ENCODE measurements at places on chromosomes 6 and 20.

GRCh38 chr6:142400495-142400894, 98.7 kb downstream of the ADGRG6 start:
- no peak for DNase-seq

- no peak for DNase-seq
Observed at GRCh38 chr20:52847731-52848359, 124.3 kb upstream of the TSHZ2 start.

DNA sequence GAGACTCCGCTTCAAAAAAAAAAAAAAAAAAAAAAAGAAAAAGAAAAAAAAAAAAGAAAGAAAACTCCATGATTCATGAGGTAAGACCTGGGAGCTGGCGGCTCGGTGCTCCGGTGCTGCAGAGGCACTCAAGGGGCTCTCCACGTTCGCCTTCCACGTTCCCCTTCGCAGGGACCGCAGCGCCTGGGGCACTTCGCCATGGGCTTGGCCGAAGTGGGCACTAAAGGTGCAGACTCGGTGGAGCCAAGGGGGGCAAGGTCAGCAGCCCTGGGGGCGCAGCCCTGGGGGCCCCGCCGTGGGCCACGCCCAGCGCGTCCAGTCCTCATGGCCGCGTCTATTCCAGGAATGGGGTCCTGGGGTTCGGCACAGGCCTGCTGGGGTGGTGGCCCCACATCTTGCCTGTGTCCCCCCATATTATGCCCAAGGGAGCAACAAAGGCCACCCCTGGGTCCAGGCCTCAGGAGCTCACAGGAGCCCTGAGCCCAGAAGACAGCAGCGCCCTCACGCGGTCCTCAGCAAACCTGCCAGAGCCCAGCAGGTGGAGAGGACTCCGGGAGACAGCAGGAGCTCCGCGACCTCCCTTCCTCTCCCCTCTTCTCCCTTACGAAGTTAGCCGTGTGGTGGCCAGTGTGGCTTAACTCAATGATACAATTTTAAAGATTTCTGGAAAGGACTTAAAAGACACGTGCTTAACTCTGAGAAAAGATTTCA, 21.9 kb downstream of the ZBTB46 start:
- DNase-seq: no peak

GRCh38 chr6:116254297-116255056, 602 bp upstream of the TSPYL4 start:
- no peak for DNase-seq

GRCh38 chr6:66808771-66809170, 1101.7 kb upstream of the EYS start:
- no peak for DNase-seq

- DNase-seq: no peak
Observed at GRCh38 chr6:53691667-53692133, 26.1 kb upstream of the KLHL31 start.

GRCh38 chr20:3128275-3128984, 31.2 kb downstream of the FASTKD5 start:
- DNase-seq: no peak

GRCh38 chr20:45823949-45824835, 2.9 kb downstream of the TNNC2 start:
- peak; percentile 55 for DNase-seq

GRCh38 chr20:13295637-13296036, 74.6 kb downstream of the ISM1 start:
- DNase-seq: no peak

DNA sequence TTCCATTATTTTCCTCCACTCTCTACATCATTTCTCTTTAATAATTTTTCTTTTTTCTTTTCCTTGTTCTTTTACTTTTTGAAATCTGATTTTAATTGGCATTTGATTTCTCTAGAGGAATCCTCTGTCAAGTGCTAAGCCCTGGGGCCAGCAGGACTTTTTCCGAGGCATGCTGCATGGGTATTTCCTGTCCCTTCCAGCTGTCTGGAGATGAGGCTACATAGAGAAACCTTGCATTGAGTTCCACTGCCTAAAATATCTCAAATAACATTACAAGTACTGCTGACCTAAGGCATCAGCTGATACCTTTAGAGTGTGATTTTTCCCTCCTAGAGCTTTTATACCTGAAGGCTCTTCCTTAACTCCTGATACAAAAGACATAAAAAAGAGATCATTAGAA, 6.2 kb downstream of the RNF217 start:
- no peak for DNase-seq

GRCh38 chr6:118288355-118289124, 259.6 kb upstream of the PLN start:
- no peak for DNase-seq

GRCh38 chr20:20395903-20396568, 28.1 kb downstream of the INSM1 start:
- no peak for DNase-seq

DNA sequence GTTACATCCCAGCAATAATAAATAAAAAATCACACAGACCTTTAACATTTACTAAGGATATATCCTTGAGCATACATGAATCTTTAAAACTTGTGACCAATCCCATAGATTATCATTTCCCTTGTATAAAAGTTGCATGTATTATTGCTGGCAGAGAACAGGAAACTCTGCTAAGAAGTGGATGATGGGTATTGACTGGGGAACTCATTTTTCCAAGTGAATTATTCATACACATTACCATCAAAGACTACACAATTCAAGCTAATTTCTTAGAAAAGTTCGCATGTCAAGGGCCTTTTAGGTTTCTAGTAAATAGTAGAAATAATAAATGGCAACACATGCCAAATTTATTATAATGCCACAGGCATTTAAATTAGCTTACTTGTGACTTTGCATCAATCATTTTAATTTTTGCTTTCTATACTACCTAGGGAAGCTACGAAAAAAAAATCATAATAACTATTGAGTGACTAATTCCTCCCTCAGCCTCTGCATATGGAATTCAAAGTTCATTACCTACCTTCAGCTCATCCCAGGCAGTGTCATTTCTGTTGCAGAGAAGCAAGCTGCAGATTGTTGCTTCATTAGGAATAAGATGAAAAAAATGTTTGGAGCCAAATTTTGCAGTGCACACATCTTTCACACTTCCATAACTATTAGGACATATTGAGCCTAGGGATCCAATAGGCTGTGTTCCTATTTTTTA, 25.8 kb downstream of the MKKS start:
- DNase-seq: no peak

DNA sequence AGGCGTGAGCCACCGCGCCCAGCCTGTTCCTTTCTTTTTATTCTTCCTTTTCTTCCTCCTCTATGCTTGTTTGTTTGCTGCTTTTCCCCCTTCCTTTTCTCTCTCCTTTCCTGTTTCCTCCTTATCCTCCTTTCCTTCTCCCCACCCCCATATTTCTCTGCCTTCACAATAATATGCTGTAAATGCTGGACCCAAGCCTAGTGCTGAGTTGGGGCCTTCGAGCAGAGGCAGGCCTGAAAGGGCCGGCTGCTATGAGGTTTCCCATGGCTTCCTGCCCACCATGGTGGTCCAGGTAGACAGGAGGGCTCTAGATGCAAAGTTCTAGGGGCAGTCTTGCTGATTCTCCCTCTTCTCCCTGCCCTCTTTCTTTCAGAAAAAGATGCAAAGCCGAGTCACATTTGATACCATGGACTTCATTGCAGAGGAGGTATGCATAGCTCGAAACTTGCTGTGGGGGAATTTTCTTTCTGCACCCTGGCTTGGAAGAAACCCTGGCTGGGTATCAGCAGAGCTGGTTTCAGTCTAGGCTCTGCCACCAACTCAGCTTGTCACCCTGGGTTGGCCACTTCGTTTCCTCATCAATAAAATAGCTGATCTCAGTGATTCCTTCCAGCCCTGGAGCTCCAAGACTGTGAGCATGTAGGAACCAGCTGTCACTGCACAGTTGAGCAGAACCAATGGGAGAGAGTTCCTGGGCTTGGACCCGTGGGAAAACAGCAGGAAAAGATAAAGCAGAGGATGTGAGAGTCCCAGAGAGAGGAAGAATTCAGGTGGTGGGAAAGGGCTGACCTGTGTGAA, 7.4 kb downstream of the CNBD2 start:
- no peak for DNase-seq

DNA sequence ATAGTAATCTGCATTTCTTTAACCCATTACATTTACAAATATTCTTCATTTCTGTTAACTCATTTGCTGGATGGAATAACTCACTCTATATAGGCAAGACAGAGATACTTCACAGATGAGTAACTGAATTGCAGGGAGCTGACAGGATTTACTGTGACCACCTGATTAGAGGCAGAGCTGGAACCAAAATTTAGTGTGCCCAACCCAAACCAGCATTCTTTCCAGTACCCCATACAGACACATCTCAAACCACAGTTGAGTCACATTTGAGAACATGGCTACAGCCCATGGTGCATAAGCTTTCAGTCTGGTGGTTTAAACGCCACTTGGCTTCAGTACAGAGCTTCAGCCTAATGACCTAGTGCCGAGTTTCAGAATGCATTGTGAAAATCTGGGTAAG, 138.4 kb upstream of the TENT5A start:
- DNase-seq: no peak

DNA sequence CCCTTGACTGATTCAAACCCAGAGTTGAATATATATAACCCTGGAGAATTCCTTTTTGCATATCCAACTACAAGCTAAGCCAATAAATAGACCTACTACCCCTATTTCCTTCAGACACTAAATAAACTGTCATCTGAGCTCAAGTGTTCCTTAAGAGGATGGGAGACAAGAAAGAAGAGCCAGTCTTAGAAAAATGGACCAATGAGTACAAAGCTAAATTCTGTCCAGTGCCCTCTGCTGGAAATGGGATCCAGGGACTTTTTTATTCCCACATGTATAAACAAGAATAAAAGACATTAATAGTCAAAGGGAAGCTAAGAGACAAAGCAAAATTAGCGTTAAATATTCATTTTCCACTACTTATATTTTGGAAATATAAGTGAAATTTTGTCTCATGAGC, 4.8 kb downstream of the PPP1R10 start:
- DNase-seq: no peak

- DNase-seq: no peak
Observed at GRCh38 chr20:50688256-50688975, 2.9 kb downstream of the RIPOR3 start.

GRCh38 chr6:24823185-24823584, 24.5 kb upstream of the ARMH2 start:
- DNase-seq: no peak

DNA sequence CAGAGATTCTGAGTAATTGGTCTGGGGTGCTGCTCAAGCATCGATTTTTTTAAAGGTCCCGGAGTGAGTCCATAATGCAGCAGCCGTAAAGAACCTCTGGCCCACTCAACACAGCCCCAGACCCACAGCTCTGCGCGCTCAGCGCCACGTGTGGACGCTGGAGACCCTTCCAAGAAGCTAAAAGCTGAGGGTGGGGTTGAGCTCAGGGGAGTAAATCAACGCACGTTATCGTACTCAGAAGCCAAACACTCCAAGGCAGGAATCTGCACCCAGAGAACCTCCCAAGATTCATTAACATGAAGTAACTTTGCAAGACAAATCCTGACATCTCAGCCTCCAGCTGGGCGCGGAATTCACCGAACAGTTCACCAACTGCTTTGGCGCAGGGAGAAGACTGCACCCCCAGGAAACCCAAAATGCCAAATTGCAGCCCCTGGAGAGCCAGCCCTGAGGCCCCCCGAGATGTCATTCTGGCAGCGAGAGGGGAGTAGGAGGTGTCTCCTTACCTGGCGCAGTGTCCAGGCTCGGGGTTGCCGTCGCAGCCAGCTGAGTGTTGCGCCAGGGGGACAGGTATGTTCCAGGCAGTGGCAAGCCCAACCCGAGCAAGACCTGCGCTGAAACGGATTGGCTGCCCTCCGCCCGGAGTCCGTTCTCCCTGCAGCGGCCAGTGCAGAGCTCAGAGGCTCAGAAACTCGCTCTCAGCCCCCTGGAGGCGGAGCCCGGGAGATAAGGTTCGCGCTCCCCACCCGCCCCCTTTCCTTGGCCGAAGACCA, at the start of gene COL21A1:
Gene COL21A1, minus strand, starts transcription at position 700 of the 773 bp plus-strand sequence. CDS start 64,962 bp downstream, outside the sequence.
- no peak for DNase-seq

DNA sequence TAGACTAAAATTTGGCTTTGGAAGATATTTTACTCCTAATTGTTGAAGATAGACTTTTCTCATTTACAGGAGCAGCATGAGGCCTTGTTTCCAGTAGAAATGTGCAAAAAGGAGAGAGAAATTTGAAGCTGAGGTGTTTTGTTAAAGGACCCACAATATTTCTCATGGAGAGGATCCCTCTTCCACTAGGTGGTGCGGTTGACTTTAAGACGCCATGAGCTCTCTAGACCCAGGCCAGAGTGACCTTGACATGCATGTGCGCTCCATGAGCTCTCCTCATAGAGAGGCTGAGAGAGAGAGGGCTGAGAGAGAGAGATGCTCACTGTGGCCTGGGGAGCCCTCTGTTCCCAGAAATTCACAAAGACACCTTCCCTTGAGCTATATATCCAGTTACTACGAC, 861.2 kb upstream of the EYS start:
- no peak for DNase-seq

DNA sequence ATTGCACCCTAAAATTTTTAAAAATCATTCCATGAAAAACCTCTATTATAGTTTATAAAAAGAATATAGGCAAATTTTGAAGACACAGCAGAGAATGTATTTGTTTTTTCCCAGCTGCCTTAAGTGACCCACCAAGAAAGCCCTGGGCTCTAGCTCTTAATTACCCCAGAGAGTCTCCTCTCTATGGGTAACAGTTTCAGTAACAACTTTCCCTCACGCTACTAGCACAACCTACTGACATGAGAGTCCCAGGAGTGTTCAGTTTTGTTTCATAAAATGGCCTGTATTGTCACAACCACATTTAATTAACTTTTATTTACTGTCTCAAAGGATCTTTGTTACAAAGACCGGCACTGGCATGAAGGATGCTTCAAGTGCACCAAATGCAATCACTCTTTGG, 41.5 kb downstream of the FHL5 start:
- no peak for DNase-seq

DNA sequence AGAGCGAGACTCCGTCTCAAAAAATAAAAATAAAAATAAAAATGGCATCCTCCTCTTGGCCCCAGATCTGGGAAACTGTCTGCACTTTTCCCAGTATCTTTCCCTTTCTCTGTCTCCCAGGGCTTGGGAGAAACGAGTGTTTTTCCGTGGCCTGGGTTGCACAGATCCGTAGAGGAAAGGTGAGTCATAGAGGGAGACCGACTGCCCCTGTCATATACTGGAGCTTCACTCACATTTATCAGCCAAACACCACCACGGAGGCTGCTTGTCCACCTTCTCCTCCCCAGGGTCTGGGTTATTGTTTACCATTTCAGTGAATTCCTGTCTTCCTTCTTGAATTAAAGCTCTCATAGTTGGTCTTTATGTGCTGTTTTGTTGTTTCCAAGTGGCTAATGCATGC, 31.9 kb upstream of the EIF2S2 start:
- DNase-seq: no peak

GRCh38 chr20:5967469-5967868, 17.0 kb downstream of the MCM8 start:
- DNase-seq: no peak

DNA sequence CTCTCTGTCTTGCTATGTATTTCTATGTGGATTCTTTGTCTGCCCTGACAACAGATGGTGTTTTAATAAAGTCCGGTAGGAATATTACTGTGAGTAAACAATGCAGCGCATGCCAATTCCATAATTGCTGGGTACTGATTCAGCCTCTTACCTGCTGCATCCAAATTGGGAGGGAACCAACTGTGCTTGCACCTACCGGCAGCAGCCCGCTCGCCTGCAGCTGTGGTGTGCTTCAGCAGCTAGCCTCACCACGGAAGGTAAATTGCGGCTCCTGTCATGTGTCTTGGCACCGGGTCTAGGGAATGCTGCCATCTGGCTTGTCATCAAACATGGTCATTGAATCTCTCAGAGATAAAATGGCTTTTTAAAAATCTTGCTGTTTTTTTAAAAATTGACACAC, 704.8 kb upstream of the SLC35B3 start:
- DNase-seq: no peak

- DNase-seq: no peak
Observed at GRCh38 chr6:40290816-40291215, 296.3 kb downstream of the LRFN2 start.

All from CD4-positive, alpha-beta T cell treated with Interferon gamma for 1 hour (primary cell).